ENCODE measurements at places on chromosomes 4 and X.

- DNase-seq, result no peak
Observed at GRCh38 chrX:151505796-151506195, 57.7 kb upstream of the PASD1 start.

DNA sequence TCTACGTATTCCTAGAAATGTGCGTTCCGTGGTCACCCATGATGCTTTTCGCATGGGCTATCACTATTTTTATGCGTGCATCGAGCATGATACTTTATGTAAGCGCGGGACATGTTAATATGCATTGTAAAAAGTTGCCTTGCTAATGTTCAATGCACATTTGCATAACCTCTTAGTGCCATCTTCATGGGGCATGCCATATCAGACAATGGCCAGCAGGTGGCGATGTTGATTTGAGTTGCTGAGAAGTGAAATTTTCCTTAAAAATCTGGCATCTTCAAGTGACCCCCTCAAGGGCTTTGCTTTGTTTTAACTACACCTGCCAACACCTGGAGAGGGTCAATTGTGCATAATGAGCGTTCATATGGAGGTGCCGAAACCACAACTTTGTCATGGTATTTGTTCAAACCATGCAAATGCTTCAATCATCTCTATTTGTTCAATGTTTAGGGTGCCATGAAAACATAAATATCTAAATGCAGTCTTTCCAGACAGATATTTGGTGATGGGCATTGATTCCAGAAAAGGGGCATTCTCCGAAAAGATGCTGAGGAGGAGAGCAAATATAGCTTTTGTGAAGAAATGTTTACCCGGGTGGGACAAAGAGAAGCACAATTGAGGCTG lies 833.9 kb upstream of the PRKX start:
- no peak for DNase-seq

DNA sequence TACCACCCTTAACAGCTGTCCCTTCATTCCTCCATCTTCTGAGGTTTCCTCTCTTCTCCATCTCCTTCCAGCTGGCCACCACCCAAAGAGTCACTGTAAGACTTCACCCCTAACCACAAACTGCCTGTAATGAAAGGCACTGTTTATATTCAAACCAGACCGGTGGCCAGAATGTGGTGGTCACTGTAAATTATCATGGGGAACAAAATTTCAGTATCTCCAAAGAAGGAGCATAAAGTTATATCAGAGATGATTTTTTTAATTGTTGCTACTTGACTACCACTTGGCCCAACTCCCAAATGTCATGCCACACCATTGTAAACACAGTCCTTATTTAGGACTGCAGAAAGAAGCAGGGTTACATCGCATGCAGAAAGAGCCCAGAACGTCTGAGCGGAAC lies 44.8 kb downstream of the SMARCA1 start:
- DNase-seq, result no peak

GRCh38 chr4:121376556-121376955 lies 4.3 kb downstream of the QRFPR start:
- no peak for DNase-seq

GRCh38 chr4:72901553-72901952 lies 168.0 kb downstream of the COX18 start:
- no peak for DNase-seq

GRCh38 chr4:24211856-24212255 lies 322.0 kb upstream of the PPARGC1A start:
- DNase-seq, result no peak

DNA sequence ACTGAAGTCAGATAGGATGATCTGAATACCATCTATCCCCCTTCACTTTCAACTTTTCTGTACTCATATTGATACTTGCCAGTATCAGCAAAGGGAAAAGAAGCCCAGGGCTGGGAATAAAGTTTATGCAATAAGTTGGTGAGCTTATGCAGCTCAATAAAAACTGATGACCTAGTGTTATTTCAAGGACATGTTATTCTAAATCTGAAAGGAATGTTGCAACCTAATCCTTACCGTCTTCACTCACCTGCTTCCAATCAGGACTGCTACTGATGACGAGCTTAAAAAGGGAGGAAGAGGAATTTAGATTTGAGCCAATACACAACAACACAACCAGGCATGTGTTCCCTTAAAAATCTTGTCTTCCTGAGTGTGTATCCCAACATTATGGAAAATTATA lies 419.9 kb downstream of the SPRY1 start:
- DNase-seq, result no peak

DNA sequence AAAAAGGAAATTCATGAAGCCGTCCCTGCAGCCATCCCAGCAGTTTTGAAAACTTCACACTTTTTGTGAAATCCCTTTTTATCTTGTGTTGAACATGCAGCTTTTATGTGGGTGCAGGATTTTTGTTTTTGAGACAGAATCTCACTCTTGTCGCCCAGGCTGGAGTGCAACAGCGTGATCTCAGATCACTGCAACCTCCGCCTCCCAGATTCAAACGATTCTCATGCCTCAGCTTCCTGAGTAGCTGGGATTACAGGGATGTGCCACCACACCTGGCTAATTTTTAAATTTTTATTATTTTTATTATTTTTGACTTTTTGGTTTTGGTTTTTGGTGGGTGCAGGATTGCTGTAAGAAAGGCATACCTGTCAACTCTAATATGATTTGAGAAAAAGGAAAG lies 8.0 kb upstream of the MSMO1 start:
- no peak for DNase-seq

DNA sequence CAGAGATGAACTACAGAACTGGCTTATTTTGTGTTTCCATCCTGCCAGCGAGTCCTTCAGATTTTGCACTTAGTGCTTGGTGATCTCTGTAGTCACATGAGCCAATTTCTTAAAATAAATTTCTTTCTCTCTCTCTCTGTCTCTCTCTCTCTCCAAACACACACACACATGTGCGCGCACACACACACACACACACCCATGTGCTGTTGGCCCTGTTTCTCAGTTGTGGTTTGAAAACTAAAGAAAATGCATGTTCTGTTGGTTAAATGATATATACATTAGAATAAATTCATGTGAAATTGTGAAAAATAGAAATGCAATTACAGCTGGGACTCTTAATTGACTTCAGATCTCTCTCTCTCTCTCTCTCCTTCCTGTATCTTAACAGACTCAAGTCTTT lies 399.3 kb downstream of the FAT4 start:
- no peak for DNase-seq

DNA sequence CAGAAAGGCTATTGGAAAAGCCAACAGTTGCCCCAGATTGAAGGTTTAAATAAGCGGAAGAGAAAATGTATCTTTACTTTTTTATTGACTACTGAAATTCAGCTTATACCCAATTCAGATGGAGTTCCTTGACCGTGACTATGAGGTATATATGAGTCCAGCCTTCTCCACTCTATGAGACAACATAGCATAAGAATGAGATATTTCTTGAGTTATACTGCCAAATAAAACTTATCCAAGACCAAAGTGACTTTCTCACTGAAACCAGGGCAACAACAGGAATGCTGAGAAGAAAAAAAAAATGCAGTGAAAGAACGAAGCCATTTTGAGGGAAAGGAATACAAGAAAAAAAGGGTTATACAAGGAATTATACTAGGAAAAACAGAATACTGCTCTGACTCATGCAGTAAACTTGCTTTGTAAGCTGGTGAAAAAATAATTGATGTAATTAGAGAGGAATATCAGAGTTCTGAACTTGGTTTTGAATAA lies 16.3 kb upstream of the PDK3 start:
- no peak for DNase-seq

DNA sequence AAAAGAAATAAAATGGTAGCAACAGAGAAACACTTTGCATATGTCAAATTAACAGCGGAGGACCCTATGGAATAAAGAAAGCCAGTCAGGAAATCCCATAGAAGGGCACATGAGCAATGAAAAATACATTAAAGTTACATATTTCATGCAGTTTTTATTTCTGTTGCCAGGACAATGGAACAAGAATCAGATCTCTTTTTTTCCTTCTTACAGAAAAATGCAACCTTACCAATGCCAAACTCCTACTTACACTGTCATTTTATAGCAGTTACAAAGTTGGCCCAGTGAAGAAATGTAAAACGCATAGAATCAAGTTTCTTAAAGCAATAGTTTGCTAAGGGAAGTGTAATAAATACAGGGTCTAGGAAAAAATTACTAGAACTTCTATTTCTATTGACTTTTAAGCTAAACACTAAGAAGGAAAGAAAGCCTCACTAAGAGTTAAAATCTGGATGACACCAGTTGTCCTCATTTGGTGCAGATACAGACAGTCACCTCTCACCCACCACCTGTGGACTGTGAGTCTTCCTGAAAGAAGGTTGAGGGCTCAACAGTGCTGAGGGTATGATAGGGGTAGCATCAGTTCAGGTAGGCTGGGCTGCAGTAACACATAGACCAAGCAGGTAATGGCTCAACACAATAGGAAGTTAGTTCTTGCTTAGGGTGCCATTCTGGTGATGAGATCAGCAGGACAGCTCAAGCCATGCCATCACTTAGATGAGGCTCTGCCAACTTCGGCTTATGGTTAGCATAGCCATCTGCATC lies 224.6 kb downstream of the ANAPC10 start:
- DNase-seq, result no peak

GRCh38 chr4:15677507-15677988 lies 4.1 kb upstream of the FAM200B start:
- DNase-seq, result no peak

GRCh38 chr4:142077048-142077447 lies 440.7 kb downstream of the IL15 start:
- DNase-seq, result no peak

DNA sequence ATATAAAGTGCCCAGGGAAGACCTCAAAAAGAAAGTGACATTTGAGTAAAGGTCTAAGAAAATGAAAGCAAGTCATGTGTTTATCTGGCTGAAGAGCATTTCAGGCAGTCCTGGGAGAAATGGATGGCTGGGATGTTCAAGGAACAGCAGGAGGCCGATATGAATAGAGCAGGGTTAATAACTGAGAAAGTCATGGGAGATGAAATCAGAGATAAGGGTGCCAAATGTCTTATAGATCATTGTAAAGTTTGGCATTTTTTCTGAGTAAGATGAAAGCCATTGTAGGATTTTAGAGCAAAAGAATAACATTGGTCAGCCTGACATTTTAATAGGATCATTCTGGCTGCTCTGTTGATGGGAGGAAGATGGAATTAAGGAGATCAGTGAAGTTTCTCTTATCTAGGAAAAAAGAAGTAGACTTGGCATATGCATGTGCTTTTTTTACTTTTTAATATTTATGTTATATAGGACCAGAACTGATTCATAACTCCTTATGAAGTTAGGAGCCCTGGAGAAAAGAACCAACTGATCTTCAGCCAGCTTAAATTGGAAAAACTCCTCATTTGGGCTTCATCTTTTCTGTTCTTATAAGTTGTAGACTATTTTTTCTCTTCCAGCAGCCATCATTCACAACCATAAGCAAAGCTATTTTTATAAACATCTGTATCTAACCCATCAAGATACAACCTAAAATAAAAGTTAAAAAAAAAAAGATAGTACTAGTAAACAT lies 18.6 kb downstream of the AIMP1 start:
- DNase-seq, result no peak

GRCh38 chr4:169582706-169583105 lies 29.7 kb downstream of the NEK1 start:
- DNase-seq, result no peak

GRCh38 chr4:80062527-80062926 lies 10.5 kb downstream of the ANTXR2 start:
- no peak for DNase-seq

- no peak for DNase-seq
Observed at GRCh38 chrX:96688789-96689188, 4.1 kb downstream of the DIAPH2 start.

GRCh38 chrX:134324359-134324758 lies 87.4 kb downstream of the CCDC160 start:
- no peak for DNase-seq

DNA sequence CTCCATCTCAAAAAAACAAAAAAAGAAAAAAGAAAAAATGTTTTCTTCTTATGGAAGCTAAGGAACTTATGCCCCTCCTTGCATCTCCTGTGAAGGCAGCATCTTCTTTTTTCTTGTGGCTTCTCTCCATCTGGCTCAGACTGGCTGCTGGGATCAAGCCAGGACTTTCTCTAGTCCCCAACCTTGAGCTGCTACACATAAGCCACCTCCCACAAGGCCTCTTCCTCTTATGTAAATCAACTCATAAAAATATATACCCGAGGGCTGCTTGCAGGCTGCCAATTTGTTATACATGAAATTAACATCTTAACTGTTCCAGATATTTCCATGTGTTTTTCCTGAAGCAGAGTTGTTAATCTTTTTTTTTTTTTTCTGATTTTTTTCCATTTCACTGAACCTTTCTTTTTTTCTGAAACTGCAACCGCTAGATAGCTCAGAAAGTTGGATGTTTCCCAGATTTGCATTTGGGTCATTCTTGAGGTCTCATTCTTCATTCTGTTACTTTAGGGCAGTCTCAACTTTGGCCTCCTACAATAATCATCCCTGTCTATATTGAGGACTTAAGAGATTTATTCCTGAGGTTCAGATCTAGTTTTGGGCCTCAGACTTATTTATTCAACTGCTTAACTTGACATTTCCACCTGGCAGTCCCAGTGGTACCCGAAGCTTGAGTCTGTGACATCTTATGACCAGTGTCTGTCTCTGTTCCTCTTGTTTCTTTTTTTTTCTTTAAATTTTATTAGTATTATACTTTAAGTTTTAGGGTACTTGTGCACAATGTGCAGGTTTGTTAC lies 10.3 kb downstream of the SNX25 start:
- no peak for DNase-seq

GRCh38 chr4:140757232-140757630 lies 1.0 kb upstream of the TBC1D9 start:
- no peak for DNase-seq

DNA sequence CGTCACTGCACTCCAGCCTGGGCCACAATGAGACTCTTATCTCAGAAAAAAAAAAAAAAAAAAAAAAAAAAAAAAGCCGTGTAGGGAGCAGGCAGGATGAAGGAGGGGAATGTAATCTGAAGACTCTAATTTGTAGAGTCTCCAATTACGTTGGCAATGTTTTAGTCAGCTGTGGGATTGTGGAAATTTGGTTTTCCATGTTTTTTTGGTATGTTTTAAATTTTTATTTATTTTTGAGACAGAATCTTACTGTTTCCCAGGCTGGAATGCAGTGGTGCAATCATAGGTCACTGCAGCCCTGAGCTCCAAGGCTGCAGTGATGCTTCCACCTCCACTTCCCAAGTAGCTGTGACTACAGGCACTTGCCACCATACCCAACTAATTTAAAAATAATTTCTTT lies 56.5 kb downstream of the NSD2 start:
- DNase-seq, result no peak

- DNase-seq, result no peak
Observed at GRCh38 chr4:143488687-143489086, 24.8 kb upstream of the SMARCA5 start.
